ENCODE measurements at places on chromosomes 5 and 9.

DNA sequence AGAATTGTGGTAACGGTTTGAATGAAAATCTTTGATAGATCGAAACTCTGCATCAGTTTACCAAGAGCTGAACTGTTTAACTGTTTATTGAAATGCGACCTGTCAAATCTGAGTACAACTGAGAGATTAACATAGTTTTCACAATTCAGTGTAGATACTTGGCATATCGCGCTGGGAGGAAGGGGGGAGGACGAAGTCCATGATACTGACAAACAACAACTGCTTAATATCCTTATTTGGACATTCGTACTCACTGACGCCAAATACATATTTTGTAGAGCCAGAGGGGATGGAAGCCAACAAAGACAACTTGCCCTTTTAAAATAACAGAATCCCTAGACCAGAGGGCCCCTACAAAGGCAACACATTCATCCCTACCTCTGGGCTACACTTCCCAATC, 93.2 kb downstream of the GLIS3 start:
- DNase-seq, result no peak

GRCh38 chr5:15013654-15014463, 142.3 kb upstream of the ANKH start:
- DNase-seq, result peak; percentile 95

DNA sequence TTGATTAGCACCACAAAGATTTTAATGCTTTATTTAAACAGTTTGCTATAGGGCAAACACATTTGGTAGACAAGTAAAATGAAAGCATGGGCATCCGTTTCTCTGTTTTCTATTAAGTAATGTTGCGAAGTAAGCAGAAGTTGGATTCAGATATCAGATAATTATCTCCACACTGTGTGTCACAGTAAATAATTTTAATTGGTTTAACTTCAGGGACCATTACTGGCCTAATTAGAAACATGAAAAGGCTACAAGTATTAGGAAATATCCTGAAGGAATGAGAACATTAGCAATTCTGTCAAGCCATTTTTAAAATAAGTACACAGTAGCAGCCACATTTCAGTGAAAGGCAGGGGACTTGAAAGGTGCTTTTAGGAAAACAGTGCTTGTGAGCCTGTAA, 975.4 kb downstream of the NR2F1-AS1 start:
- DNase-seq, result peak; percentile 64

DNA sequence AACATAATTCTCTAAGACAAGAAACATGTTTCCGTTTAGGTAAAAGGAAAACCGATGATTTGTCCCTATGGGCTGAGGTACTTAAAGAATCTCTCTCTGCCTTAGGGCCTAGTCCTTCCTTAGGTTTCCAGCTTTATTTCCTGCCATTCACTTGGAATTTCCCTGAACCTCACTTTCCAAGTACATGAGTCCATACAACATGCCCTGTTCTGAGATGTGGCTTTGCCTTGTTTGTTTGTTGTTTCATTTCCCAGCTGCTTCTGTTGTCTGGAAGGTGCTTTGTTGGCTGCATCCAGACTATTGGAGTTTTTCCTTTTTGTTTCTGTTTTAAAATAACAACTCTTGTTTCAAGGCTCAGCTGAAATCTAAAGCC, 95.2 kb downstream of the ALDH1A1 start:
- no peak for DNase-seq

GRCh38 chr9:31894008-31894407, 490.4 kb upstream of the ACO1 start:
- DNase-seq, result no peak

GRCh38 chr5:96093890-96094381, 132.3 kb upstream of the ELL2 start:
- DNase-seq, result no peak

- no peak for DNase-seq
Measured at GRCh38 chr9:30476826-30477225, 1907.6 kb upstream of the ACO1 start.

- no peak for DNase-seq
Measured at GRCh38 chr9:91047529-91047928, 245.9 kb downstream of the SYK start.

GRCh38 chr5:91026466-91026865, 356.7 kb downstream of the ARRDC3 start:
- DNase-seq, result no peak

DNA sequence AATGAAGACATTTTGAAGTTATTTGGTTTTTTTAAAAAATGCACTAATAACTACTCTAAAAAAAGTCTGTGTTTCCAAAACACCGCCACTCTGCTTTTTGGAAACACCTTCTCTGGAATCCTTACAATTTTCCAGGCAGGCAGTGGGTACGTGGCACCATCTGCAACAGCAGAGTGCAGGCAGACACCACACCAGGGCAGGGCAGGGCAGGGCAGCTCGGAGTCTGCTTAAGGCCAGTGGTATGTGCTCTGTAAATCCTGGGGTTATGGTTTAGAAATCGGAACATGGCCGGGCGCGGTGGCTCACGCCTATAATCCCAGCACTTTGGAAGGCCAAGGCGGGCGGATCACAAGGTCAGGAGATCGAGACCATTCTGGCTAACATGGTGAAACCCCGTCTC, 97.6 kb downstream of the TLE1 start:
- DNase-seq, result no peak

DNA sequence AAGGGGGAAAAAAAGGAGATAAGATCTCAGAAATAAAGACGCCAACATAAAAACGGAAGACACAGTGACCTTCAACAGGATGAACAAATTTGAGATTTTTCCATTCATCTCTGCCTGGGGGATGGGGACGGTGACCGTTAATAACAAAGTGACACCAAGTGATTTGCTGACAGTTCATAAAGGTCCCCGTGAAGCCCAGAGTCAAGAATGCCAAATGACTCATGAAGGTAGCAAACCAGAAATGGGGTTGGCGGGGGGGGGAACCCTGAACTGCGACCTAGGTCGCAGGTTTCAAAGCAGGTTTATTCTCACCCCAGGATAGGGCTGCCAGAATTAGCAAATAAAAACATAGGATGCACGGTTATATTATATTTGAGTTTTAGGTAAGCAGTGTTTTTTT, 21.1 kb upstream of the SHB start:
- no peak for DNase-seq

DNA sequence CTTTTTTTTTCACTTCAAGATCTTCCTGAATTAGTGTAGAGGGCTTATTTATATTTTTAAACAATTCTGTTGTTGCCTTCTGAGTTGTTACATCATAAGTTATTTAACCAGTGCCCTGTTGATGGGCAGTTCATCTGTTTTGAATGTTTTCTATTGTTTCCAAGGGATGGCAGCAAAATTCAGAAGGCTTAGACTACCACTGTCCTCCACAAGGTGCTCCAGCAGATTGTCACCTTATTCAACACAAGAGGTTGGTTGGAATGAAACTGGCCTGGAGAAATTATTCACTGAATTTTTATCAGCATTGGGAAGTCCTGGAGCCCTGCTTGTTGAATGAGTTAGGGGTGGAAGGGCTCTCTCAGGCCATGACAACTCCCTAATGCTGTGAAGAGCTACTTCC, 1.3 kb upstream of the KLHL9 start:
- no peak for DNase-seq

- DNase-seq, result no peak
Measured at GRCh38 chr9:86459191-86459590, 105.0 kb upstream of the TUT7 start.

DNA sequence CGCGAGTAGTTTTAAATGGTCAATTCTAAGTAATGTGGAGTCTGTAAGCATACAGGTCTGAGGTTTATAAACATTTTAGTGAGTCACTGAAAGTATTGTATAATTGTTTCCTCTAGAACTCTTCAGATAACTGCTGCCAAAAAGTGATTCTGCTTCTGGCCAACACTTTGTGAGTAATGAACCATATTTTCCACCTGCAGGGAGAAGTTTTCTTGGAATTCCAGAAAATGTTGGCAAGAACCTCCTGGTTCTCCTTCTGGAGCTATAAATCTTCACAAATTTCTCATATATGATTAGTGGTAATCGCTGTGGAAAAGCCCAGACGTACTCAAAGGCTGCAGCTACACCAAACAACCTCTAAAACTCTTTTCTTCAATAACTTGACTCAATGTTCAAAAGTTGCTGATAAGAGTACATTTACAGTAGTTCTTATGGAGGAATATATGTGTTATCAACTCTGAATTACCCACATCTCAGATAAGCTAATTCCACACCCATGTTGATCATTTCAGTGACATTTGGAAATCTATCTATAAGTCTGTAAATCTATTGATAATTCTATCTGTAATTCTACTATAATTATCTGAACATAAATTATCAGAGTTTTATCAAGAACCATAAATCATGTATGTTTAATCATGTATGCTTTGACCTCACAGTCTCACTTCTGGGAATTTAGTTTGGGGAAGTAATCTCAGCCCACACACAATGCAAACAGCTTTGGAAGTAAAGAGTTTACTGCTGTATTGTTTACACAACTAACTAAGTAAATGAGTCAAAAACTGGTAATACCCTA, 74.1 kb downstream of the FNBP1 start:
- no peak for DNase-seq

- DNase-seq, result no peak
Measured at GRCh38 chr9:137311171-137311985, 9.3 kb upstream of the NRARP start.

- DNase-seq, result no peak
Measured at GRCh38 chr5:154698763-154699162, 56.4 kb upstream of the LARP1 start.

DNA sequence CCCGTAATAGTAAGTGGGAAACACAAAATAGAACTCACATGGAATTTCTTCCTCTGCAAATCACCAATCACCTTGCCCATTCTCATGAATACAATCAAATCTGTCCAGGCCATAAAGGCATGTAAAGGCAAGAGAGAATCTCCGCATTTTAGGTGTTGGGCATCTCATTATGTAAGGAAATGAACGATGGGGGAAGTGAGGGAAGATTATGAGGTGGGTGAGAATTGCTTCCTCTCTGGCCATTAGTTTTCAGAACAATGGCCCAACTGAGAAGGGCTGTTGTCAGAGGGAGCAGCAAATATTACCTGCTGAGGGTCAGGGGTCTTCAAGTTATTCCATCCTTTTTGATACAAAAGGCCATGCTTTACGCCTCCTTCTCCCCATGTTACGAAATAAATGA, 455.1 kb downstream of the ARHGEF28 start:
- DNase-seq, result no peak

DNA sequence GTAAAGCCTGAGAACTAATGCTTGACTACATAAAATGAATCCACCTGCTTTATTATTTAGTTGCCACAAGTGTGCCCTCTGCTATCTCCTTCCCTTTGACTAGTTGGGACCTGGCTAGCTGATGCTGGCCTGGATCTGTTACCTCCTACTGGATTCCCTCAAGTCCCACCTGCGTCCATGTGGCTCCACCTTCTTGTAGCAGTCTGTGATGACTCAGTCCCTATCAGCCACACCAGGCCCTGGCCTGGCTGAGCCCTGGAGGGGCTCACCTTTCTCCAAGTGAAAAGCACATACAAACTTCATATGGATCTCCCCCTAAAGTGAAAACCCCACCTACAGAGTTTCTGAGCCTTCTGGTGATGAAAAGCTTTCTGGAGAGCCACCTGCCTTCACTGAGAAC, 611.4 kb downstream of the SEMA5A start:
- DNase-seq, result no peak
